ENCODE measurements at places on chromosomes 7 and 10.

DNA sequence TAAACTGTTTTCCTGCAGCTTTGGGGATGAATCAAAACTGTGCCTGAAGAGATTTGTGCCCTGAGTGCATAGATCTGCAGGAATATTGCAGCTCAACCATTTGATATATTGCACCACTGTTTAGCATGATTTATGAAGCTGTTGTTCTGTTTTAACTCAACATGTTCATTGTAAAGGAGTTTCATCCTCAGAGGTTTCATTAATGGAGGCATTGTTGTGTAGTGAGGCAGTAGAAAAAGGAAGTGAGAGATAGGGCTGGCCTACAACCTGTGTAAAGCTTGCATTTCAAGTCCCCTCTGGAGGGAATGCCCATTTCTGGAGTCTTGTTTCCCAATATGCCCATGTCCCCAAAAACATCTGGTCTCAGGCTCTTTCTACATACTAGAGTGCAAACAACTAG, 67.5 kb downstream of the DNAJC12 start:
- no peak for DNase-seq

- no peak for DNase-seq
Measured at GRCh38 chr10:45602082-45602730, 70.4 kb downstream of the ZFAND4 start.

GRCh38 chr7:36203071-36203790, 50.2 kb downstream of the EEPD1 start:
- no peak for DNase-seq

- DNase-seq, result no peak
Measured at GRCh38 chr10:78898341-78899097, 170.2 kb upstream of the ZMIZ1 start.

DNA sequence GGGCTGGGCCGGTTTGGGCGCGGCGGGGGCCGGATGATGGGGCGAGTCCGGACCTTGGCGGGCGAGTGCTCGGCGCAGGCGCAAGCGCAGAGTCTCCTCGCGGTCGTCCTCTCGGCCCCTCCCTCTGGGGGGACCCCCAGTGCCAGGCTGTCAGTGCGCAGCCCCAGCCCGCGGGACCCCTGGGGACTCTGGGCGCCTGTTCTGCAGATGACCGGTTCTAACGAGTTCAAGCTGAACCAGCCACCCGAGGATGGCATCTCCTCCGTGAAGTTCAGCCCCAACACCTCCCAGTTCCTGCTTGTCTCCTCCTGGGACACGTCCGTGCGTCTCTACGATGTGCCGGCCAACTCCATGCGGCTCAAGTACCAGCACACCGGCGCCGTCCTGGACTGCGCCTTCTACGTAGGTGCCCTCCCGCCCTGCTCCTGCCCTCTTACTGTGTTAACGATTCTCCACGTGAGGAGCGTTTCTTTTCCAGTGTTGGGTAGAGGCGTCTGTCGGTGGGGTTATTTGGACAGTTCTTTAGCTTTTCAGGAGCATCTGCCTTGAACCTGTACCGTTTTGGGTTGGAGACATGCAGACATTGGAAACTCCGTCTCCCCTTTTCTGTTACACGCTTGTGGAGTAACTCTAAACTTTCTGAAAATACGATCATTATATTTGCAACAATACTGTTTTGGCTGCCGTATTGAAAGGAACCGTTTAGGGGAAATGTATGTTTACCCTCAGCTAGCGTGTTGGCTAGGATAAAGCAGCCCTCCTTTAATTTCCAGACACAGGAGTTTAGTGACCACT, 706 bp downstream of the BUB3 start:
- DNase-seq, result peak; percentile 63

DNA sequence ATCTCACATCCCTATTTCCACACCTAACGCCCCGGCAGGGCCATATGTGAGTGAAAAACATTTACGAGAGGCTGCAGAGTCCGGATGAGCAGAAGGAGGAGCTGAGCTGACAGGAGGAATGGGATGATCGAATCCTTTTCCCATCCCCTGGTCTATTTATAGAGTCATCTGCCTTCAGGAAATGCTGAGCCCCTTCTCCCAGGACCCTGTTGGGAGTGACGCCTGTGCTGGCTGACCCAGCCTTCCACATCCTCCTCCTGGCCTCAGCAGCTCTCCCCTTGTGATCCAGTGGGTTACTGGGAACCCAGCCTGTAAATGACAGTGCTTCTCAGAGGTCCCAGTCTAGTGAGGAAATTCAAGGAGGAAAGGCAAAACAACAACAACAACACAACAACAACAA, 16.6 kb downstream of the DENND2A start:
- no peak for DNase-seq

DNA sequence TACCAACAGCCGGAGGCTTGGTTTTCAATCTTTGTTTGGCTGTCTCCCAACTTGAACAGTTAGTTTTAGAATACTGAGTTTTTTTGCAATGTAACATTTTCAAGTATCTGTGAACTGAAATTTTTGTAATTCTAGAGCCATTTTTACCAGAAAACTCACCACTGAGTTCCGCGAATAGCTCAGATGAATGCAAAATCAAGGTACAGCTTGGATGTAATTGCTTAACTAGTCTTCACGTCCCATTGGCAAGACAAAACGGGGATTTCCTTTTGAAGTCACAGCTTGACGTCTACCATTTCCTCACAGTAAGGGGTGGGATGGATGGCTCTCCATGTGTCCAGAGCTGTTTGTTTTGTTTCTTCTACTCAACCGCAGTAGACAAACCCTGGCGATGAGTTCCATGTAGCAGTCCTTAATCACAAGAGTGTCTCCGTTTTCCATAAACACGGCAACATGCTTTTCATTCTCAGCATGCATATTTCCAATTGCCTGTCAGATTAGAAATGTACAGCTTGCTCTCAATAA, 55.8 kb upstream of the FGFR2 start:
- DNase-seq, result no peak

All from activated CD4-positive, alpha-beta T cell treated with anti-CD3 and anti-CD28 coated beads, Interleukin-2, amount 50 U/mL, for 48 hours (primary cell).